ENCODE measurements at places on chromosomes 16 and 17.

GRCh38 chr16:31714903-31715504, 158.6 kb upstream of the ZNF267 start:
- no peak for DNase-seq

DNA sequence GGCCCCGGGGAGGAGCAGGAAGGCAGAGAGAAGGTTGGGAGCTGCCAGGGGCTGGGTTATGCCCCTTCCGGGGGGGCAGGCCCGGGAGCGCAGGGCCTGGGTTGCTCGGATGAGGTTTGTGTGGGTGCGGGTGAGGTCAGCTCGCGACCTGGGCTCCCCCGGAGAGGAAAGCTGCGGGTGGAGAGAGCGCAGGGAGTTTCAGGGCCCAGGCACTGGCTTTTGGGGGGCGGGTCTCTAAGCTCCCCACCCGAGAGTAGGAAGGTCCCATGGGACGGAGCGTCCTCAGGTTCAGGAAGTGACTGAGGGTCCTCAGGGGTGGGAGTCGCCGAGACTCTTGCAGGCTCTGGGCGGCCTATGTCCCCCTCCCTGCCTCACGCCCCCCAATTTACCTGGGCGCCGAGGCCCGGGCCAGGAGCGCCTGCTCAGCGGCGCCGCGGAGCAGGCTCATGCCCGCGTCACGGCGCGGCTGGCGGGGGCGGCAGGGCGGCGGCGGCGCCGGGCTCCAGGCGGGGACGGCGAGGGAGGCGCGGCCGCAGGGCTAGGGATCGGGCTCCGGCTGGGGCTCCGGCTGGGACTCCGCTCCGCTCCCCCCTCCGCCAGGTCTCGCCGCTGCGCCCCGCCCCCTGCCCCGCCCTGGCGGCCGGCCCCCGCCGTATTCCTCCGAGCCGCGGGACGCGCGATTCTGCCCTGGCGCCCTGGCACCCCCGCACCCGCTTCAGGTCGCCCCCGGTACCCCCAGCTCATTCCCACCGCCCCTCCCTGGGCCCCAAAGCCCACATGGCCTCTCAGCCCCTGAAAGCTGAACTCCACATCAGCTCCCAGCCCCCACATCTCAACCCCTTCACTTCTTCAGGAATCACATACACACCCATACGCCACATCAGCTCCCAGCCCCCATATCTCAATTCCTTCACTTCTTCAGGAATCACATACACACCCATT, at the start of gene DOK4:
DOK4 (minus strand) TSS at position 578 of the 942 bp plus-strand sequence. CDS start 6,986 bp downstream, outside the sequence.
- peak; percentile 80 for DNase-seq

GRCh38 chr17:73635101-73635817, 9.0 kb downstream of the SDK2 start:
- no peak for DNase-seq

DNA sequence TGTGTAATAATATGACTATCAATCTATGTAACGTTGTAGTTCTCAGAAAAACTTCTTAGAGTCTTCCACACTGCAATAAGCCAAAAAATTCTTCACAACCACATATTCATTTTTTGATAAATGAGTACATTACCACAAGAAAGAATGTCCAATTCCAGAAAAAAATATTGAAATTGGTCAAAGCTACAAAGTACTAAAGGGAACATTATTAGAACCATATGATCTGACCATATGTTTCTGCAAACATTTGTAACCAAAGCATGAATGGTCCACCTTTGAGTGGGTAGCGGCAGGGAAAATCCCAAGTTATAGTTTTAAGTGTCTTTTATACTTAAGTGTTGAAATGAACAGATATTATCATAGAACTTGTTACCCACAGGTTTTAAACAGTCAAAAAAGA, 71.7 kb upstream of the NACA2 start:
- no peak for DNase-seq

DNA sequence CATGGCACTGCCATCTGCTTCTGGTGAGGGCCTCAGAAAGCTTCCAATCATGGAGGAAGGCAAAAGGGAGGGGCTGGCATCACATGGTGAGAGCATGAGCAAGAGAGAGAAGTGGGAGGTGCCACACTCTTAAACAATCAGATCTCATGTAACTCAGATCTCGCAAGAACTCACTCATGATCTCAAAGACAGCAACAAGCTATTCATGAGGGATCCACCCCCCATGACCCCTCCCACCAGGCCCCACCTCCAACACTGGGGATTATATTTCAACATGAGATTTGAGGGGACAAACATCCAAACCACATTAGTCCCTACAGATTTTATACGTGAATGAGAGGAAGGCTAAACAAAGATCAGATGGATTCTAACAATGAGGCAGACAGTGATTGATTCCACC, 8.9 kb upstream of the TMEM132E start:
- no peak for DNase-seq

GRCh38 chr17:44097110-44097958, 26.1 kb downstream of the HDAC5 start:
- DNase-seq: no peak
